Stimulated activated CD4-positive, alpha-beta T cell treated with anti-CD3 and anti-CD28 coated beads, Interleukin-15, amount 100 ng/mL, for 1 hour (primary cell): ENCODE measurements at places on chromosomes 5 and 9.

DNA sequence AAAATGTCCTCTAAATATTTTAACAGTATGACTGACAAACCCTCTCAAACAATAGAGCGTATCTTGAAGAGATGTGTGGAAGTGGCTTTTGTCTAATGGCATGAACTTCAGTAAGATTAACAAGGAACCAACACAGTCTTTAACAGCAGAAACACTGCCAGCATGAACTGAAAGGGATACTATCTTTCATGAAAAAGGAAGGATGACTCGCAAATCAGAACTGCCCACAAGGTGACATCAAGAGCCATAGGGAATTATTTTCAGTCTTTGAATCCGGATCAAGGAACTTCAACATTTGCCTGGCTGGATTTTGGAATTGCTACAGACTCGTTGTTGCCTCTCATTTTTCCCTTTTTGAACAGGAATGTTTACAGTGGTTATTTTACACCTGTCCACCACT is 5.1 kb upstream of the HEXB start:
- DNase-seq = no peak

DNA sequence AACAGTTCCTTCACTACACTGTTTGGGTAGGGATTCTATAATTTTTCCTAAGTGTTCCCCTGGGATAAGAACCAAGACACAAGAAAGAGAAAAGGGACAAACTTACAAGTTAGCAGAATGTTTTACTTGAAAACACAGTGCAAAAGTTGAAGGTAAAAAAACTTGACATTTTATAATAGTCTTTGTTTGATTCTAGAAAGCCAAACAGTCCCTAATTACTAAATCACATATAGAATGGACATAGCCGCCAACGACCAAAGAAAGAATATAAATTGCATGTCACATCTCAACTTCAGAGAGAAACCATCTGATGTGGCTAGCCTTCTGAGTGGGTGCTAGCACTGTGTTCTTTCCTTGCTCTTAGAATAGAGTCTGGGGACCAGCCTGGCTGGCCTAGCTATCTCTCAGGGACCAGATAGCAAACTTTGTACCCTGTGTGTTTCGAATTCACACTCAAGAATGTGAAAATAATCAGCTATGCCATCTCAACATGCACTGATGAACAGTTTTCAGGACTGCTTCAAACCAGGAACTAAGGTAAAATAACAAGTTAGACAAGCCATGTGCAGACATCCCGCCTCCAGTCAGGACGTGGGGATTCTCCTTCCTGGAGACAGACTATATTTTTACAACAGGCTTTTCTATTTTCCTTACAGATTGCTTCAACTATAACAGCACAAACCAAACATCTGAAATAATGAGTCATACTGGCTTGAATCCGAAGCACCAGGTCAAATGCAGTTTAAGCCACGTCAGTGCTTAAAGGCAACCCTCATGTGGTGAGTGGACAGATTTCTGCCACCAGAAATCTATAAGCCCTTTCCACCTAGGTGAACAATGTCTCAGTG is 53.7 kb downstream of the LHFPL2 start:
- DNase-seq = no peak

GRCh38 chr5:102089883-102090282 is 206.2 kb downstream of the SLCO4C1 start:
- no peak for DNase-seq

- no peak for DNase-seq
Measured at GRCh38 chr9:122058709-122059108, 34.4 kb downstream of the TTLL11 start.

DNA sequence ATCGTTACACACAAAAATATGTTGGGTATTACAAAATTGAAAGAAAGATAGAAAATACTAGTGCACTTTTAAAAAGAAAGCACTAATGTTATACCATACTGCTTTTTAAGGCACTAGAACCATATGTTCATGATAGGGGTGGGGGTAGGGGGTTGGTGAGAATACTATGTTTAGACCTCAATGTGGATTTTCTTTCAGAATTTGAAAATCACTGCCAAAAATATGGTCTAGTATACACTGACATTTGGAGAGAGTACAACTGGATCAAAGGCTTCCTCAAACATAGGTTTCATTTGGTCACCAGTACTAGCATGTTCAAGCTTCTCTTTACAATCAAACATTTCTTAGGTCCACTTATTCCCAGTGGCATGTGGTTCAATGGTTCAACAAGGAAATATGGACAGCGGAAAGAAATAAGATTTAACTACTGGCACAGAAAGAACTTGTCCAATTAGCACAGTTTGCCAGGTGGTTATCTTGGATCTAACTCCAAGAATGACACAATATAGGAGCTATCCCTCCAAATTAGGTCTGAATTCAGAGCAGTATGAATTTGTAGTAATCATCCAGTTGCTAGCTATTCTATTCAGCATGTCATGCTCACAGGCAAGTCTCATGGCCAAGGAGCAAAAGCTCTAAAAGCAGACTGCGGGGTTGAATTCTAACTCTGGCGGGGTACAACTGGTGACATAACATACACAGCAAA is 139.3 kb downstream of the SLC24A2 start:
- DNase-seq = no peak

GRCh38 chr5:84259283-84260045 is 125.2 kb downstream of the EDIL3 start:
- no peak for DNase-seq

- DNase-seq = no peak
Measured at GRCh38 chr5:178224403-178224802, 8.2 kb downstream of the PHYKPL start.

- DNase-seq = no peak
Measured at GRCh38 chr9:133067006-133067405, 5.2 kb downstream of the CEL start.

- DNase-seq = no peak
Measured at GRCh38 chr5:142807372-142807911, 37.3 kb downstream of the ARHGAP26 start.

- no peak for DNase-seq
Measured at GRCh38 chr5:172008111-172008455, 1.6 kb upstream of the FBXW11 start.

DNA sequence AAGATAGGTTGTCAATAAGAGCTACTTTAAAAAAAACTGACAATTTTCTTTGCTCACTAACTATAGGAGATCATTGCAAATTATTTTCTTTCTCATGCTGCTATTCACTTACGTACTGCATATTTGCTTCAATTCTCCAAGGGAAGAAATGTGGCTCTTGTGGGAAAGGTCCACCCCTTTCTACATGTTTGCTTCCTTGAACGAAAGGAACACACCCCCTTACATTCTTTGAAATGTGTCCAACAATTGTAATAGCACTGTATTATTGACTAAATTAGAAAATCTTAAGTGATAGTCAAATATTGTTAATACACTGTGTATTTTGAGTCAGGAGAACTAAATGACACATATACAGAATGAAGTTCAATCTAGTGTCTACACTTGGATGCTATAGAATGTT is 5.2 kb downstream of the MEF2C start:
- DNase-seq = no peak

DNA sequence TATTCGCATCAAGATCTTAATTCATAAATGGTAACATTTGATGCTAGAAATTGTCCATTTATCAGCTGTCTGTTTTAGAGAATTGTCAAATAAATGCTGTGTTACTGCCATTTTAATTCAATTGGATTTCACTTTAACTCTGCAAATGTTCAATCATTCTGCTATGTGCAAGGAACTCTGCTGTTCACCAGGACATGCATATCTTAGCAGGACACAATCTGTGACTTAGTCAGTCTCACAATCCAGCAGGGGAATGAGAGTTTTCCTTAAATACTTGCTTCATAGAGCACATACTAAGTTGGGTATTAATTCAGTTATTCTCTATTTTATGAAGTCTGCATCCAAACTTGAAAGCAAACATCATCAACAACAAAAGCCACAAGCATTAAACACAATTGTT is 488.7 kb upstream of the MEF2C start:
- no peak for DNase-seq

- no peak for DNase-seq
Measured at GRCh38 chr9:15725953-15726352, 173.1 kb downstream of the CCDC171 start.

GRCh38 chr5:25544652-25545249 is 900.0 kb upstream of the CDH10 start:
- DNase-seq = no peak

GRCh38 chr5:14416621-14417275 is 164.8 kb upstream of the OTULINL start:
- DNase-seq = no peak

- no peak for DNase-seq
Measured at GRCh38 chr5:163105456-163105855, 331.9 kb upstream of the CCNG1 start.

DNA sequence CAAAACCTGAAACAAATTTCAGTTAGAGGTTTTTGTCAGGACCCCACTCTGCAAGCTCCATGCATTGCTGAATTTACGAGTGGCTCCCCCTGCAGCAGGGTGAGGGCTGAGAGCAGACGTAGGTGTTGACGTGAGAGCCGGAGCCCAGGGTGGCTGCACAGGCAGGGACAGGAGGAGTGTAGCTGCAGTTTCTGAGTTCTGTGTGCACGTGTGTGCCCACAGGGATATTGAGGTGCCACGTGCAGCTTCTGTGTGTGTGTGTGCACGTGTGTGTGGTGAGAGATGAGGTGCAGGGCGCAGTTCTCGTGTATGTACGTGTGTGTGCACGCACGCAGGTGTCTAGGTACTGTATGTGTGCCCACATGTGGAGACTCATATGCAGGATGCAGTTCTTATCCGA is 14.6 kb downstream of the PLEKHG4B start:
- DNase-seq = no peak

GRCh38 chr9:88814577-88814976 is 176.7 kb upstream of the S1PR3 start:
- no peak for DNase-seq

GRCh38 chr5:126508251-126508961 is 85.2 kb downstream of the GRAMD2B start:
- no peak for DNase-seq

GRCh38 chr5:96336351-96336985 is 96.6 kb downstream of the PCSK1 start:
- no peak for DNase-seq

DNA sequence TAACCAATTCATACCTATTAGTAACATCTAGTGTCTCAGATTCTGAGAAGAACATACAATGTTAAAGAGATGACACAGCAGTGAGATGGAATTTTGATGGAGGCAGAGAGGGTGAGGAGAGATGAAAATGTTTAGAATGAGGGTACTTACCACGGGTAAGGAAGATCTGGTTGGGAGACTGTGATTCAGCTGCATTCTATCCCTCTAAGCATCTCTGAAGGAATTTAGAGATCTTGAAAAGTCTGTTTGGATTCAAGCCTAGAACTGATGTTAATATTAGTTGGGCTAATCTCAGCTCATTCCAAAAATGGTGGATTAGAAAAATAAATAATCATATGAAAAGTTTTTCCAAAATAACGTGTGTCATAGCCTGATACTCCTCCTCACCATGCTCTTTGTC is 191.5 kb upstream of the CLINT1 start:
- DNase-seq = no peak

- DNase-seq = no peak
Measured at GRCh38 chr5:28810751-28811136, 1772.4 kb upstream of the CDH9 start.

DNA sequence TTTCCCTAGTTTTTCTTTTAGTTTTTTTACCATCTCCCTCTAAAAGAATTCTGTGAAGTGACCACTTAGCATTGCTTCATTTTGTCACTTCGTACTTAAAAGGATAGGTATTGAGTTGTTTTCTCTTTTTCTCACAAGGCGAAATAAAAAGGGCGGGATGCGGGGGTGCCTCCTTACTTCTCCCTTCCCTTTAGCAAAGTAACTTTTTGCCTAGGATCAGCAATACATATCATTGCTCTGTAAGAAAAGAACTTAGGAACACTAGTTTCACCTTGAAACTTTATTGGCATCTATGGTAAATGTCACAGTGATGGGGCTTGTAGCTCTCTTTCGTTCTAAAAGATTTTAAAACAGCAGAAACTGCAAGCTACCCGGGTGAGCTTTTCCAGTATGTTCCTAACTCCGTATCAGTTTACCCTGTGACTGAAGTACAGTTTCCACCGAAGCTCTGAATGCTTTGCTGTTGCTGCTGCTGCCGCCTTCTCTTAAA is 4.1 kb downstream of the PRDM6 start:
- no peak for DNase-seq

GRCh38 chr9:15205632-15206420 is 101.2 kb downstream of the TTC39B start:
- DNase-seq = no peak

GRCh38 chr5:96242571-96242970 is 190.5 kb downstream of the PCSK1 start:
- DNase-seq = no peak

- DNase-seq = no peak
Measured at GRCh38 chr9:94173632-94174031, 85.5 kb upstream of the ZNF169 start.

- no peak for DNase-seq
Measured at GRCh38 chr9:974996-975739, 1.3 kb upstream of the DMRT3 start.

DNA sequence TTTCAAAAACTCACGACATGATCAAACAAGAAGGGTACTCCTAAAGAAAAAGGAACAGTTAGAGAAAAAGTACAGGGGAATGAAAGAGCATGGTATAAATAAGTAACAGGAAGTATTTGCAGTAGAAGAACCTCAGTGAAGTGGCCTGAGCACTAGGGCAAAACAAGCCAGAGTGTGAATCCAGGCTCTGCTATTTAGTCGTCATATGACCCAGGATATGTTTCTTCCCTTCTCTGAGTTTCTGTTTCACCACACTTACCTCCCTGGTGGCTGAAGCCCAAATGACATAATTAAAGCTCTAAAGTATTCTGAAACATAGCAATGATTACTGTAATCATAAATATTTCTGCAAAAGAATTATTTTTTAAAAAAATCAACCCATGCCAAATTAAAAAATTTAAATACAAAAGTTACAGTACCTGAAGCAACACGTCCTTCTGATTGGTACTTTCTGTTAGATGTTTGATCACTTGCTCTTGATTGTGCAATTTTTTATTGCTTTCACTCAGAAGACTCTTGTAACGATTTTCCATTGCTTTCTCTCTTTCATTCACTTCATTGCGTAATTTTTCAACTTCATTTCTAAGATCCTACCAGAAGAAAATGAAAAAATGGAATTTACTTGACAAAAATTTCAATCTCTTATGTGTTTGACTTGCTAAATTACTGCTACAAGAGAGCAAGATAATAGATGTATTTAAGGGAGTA is 88.9 kb downstream of the CDK5RAP2 start:
- DNase-seq = no peak

DNA sequence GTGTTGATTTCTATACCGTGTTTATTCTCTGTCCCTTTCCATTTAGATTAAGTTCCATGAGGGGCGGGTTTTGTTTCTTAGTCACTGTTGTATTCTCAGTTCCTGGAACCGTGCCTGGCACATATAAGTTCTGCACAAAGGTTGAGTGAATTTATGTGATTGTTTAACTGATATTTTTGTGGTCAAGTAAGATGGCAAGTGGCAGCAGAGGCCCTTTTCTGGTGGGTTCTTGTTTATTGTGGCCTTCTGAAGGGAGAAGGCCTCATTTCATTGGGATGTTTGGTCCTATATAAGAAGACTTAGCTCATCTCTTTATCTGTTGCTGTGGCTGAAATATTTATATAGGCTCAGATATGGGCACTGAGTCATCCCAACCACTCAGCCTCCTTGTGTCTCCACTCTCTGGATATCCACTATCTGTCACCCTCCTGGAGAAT is 262.5 kb downstream of the PSAT1 start:
- DNase-seq = no peak

GRCh38 chr9:29044959-29045358 is 1471.7 kb upstream of the C9orf72 start:
- no peak for DNase-seq
